Stomach (tissue), 19 donors: ENCODE measurements at places on chromosomes 11 and 22.

DNA sequence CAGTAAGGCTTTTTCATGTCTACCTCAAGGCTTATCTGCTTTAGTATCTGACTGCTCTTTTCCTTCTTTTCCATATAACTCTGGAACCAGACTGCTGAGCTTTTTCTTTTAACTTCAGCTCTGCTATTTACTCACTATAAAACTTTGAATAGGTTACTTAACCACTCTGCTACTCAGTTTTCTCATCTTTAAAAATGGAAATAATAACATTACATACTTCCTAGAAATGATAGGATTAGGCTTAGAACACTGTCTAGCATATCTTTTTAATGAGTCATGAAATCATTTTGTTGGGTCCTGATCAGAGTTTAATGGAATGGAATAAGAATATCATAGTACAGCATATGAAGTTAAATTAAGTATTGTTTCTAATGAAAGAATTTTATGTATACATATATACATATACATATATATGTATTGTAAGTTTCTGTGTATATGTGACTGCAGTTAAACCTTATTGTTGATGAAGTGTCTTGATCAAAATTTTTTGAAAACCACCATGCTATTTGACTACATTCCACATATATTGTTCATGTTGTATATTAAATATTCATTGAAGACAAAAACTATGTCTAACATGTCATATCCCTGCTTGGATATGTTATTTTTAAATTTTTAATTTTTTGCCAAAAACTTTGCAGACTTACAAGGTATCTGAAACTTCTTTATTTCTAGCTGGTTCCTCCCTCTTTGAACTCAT lies 120.2 kb downstream of the METTL15 start:
- no peaks in the 10 kb centered on the region for H3K36me3 ChIP-seq
- no peaks in the 10 kb centered on the region for H3K27me3 ChIP-seq
- no peak for DNase-seq
- H3K27ac ChIP-seq, result no peak overlapping the region
- no peak overlapping the region for H3K4me3 ChIP-seq
- H3K4me1 ChIP-seq, result no peaks in the 10 kb centered on the region

DNA sequence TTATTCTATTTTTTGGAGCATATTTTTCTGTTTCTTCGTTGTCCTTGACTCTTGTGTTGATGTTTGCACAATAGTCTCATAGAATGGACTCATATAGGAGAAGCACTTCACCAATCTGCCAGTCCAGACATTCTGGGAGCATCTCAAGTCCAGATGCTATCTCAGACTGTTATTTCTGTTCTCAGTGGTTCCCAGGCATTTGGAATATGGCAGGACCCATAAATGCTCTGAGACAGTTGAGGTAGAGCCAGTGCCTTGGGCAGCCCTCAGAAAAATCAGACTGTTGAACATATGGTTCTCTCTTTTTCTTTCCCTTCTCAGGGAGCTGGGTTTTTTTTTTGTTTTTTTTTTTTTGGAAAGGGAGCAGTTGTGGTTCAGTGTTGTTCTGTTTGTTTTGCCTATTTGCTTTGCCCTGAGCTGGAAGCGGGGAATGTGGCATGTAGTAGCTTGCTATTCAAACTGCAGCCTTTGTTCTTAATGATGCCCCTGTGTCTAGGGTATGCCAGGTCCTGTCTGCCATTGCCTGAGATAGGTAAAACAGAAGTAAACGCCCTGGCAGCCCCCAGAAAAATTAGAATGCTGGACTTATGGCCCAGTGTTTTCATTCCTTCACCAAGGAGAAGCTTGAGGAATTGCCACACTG lies 3.7 kb upstream of the MS4A2 start:
- no peaks in the 10 kb centered on the region for H3K4me1 ChIP-seq
- no peak for DNase-seq
- no peaks in the 10 kb centered on the region for H3K36me3 ChIP-seq
- H3K27ac ChIP-seq, result no peak overlapping the region

- H3K27me3 ChIP-seq, result no peaks in the 10 kb centered on the region
- no peak for DNase-seq
- H3K36me3 ChIP-seq, result peaks cover 40% of the 10 kb centered on the region
- H3K4me3 ChIP-seq, result no peak overlapping the region
These were observed 84.5 kb upstream of the SUSD2 start for GRCh38 chr22:24096758-24097115.

- no peaks in the 10 kb centered on the region for H3K27me3 ChIP-seq
- no peak overlapping the region for H3K4me3 ChIP-seq
- DNase-seq, result no peak
- no peak overlapping the region for H3K27ac ChIP-seq
These were observed 17.2 kb downstream of the CNTF start for GRCh38 chr11:58639669-58640068.

DNA sequence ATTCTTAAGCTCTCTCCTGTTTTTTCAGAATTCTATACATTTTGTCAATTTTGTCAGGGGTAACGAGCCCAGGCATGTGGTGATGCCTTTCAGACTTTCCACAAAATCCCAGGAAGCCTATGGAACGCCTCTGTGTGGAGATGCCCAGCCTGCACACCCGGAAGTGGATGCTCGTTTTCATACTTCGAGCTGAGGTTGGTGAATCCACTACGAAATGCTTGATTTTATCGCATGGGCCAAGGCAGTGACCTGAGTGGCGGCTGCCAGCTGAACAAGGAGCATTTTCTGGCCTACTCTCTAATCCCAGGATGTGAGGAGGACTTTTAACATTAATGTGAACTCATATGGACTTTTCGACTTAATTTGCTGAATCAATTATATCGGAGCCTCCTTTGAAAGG lies 426.7 kb upstream of the B3GAT1 start:
- H3K4me1 ChIP-seq, result no peaks in the 10 kb centered on the region
- H3K27me3 ChIP-seq, result no peaks in the 10 kb centered on the region
- no peak for DNase-seq
- H3K36me3 ChIP-seq, result no peaks in the 10 kb centered on the region

DNA sequence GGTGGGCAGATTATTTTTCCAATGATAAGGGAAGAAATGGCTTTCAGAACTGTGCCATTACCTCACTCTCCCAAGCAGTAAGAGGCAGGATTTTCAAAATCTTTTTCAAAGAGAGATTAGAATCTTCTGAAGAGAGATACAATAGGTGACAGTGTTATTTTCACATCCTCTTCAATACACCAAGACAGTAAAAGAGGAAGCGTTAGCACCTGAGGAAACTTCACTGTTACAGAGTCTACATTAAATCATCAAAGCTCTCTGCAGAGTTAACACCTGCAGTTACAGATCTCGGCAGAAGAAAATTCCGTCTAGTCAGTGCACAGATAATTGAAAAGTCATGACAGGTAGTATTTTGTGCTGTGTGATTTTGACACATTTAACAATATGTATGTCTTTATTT lies 144.9 kb downstream of the PGR start:
- H3K36me3 ChIP-seq, result no peaks in the 10 kb centered on the region
- no peak overlapping the region for H3K27ac ChIP-seq
- no peak for DNase-seq
- H3K4me1 ChIP-seq, result no peaks in the 10 kb centered on the region
- H3K4me3 ChIP-seq, result no peak overlapping the region

- H3K4me1 ChIP-seq, result peaks cover 9% of the 10 kb centered on the region
- no peaks in the 10 kb centered on the region for H3K36me3 ChIP-seq
- DNase-seq, result peak; percentile 55
- no peak overlapping the region for H3K27ac ChIP-seq
These were observed 8.6 kb upstream of the CD3E start for GRCh38 chr11:118295815-118296454.

- H3K36me3 ChIP-seq, result peaks cover 23% of the 10 kb centered on the region
- H3K4me1 ChIP-seq, result peaks cover 40% of the 10 kb centered on the region
- no peaks in the 10 kb centered on the region for H3K27me3 ChIP-seq
- H3K27ac ChIP-seq, result peak overlapping the region; percentile 71
- DNase-seq, result peak; percentile 51
These were observed 36.8 kb upstream of the ADORA2A start for GRCh38 chr22:24390576-24390975.

- H3K4me3 ChIP-seq, result no peak overlapping the region
- no peaks in the 10 kb centered on the region for H3K27me3 ChIP-seq
- no peaks in the 10 kb centered on the region for H3K4me1 ChIP-seq
- H3K36me3 ChIP-seq, result no peaks in the 10 kb centered on the region
- no peak for DNase-seq
These were observed 11.8 kb downstream of the E2F8 start for GRCh38 chr11:19228968-19229367.

DNA sequence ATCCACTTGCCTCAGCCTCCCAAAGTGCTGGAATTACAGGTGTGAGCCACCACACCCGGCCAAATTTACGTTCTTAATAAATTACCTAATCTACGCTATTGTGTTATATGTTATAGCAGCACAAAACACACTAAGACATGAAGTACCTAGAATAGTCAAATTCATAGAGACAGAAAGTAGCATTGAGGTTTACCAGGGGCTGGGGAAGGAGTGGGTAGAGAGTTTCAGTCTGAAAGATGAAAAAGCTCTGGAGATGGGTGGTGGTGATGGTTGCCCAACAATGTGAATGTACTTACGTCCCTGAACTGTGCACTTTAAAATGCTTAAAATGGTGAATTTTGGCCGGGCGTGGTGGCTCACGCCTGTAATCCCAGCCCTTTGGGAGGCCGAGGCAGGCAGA lies 65.7 kb upstream of the NUP50 start:
- no peak for DNase-seq
- no peaks in the 10 kb centered on the region for H3K27me3 ChIP-seq
- H3K4me1 ChIP-seq, result no peaks in the 10 kb centered on the region
- H3K27ac ChIP-seq, result no peak overlapping the region
- H3K4me3 ChIP-seq, result no peak overlapping the region

- H3K4me3 ChIP-seq, result no peak overlapping the region
- no peaks in the 10 kb centered on the region for H3K27me3 ChIP-seq
- H3K27ac ChIP-seq, result no peak overlapping the region
- H3K36me3 ChIP-seq, result no peaks in the 10 kb centered on the region
- peak; percentile 64 for DNase-seq
These were observed 73.8 kb downstream of the FAM76B start for GRCh38 chr11:95715777-95716241.

DNA sequence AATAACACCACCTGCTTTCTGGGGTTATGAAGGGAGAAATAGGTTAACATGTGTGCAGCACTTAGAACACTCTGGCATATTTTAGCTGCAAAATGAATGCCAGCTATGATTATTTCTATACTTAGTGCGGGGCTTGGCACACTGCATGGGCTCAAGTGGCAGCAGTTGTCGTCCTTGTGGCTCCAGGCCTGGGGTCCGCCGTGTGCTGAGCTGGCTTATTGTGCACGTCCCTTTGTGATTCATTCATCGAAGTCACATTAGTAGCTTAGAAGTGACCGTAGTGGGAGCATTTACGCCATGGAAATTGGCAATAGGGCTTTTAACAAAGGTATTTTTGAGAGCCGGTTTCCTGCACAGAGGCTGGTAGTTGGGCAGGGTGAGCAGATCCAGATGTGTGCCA lies 4.2 kb downstream of the RASD2 start:
- H3K27me3 ChIP-seq, result peaks cover 47% of the 10 kb centered on the region
- H3K4me1 ChIP-seq, result peaks cover 34% of the 10 kb centered on the region
- no peak overlapping the region for H3K27ac ChIP-seq
- no peak for DNase-seq

GRCh38 chr11:64724863-64725532 lies 2.0 kb upstream of the NRXN2 start:
- H3K27ac ChIP-seq, result no peak overlapping the region
- H3K27me3 ChIP-seq, result peaks cover 24% of the 10 kb centered on the region
- H3K4me1 ChIP-seq, result peaks cover 18% of the 10 kb centered on the region
- peaks cover 24% of the 10 kb centered on the region for H3K36me3 ChIP-seq
- no peak for DNase-seq

- DNase-seq, result no peak
- H3K4me3 ChIP-seq, result no peak overlapping the region
- no peaks in the 10 kb centered on the region for H3K36me3 ChIP-seq
- no peaks in the 10 kb centered on the region for H3K4me1 ChIP-seq
- no peaks in the 10 kb centered on the region for H3K27me3 ChIP-seq
These were observed 9.7 kb upstream of the ANKK1 start for GRCh38 chr11:113377681-113378412.

GRCh38 chr22:37726241-37726887 lies 29.5 kb downstream of the TRIOBP start:
- no peaks in the 10 kb centered on the region for H3K36me3 ChIP-seq
- H3K27me3 ChIP-seq, result no peaks in the 10 kb centered on the region
- H3K4me3 ChIP-seq, result no peak overlapping the region
- DNase-seq, result peak; percentile 44
- peaks cover 13% of the 10 kb centered on the region for H3K4me1 ChIP-seq

DNA sequence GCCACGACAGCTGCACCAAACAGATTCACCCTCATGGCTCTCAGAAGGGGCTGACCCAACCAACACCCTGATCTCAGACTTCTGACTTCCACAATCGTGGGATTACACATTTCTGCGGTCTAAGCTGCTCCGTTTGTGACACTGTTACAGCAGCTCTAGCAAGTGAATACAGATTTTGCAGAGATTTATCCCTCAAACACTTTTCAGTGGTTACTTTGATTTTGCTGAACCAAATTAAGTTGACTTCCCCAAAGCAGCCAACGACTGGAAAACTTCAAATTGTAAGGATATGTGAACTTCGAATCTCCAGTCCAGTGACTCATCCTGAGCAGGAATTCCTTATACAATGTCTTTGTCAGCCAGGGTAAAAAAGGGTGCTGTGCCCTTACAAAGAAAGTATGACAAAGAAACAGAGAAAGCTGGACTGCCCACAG lies 14.8 kb upstream of the INCENP start:
- no peaks in the 10 kb centered on the region for H3K27me3 ChIP-seq
- no peak overlapping the region for H3K4me3 ChIP-seq
- no peak overlapping the region for H3K27ac ChIP-seq
- H3K4me1 ChIP-seq, result peaks cover 12% of the 10 kb centered on the region

DNA sequence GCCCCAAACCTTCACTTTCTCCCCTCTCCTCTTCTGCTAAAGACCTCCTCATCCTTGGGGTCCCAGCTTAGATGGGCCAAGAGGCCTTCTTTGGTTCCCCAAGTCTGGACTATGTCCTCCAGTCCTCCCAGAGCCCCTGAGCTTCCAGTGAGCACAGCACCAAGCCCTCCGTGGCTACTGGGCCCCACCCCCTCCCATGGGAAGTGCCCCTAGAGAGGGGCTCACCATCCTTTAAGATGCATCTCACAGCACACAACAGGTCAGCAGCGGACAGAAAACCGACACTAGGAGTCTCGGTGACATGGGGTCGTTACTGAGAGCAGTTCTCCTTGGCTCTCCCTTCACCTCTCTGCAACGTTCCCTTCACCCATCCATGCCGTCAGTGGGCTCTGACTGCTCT lies 2.7 kb downstream of the LRRC32 start:
- H3K4me3 ChIP-seq, result peak overlapping the region; percentile 25
- H3K4me1 ChIP-seq, result peaks cover 28% of the 10 kb centered on the region
- peaks cover 9% of the 10 kb centered on the region for H3K36me3 ChIP-seq
- H3K27ac ChIP-seq, result peak overlapping the region; percentile 79

GRCh38 chr22:44116755-44117684 lies 63.7 kb upstream of the PARVG start:
- no peaks in the 10 kb centered on the region for H3K27me3 ChIP-seq
- no peak overlapping the region for H3K27ac ChIP-seq
- DNase-seq, result no peak
